ENCODE measurements at places on chromosomes 11 and 22.
A peak's percentile ranks its signal among the peaks of the same experiment; 100 is the strongest.

DNA sequence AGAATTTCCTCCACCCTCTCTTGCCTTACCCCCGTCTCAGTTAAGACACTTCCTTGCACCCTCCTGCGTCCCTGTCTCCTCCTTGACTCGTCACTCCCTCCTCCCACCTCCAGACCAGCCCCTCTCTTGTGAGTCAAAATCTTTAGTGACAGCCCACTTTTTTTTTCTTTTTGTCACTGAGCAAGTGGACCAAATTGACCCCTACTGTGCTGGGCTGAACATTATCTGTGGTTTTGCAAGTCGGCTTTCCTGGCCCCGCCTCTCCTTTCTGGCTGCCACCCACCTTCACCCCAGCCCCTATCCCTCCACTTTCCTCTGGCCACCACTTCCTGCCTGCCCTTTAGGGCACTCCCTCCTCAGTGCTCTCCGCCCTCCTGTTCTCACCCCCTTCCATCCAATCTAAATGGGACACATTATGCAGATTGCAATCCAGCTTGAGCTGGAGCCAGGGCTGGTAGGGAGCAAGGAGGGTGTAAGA, at the start of gene APLNR:
Gene APLNR, minus strand, starts transcription at position 47 of the 478 bp plus-strand sequence. CDS start 246 bp downstream, outside the sequence.
- DNase-seq: no peak

- DNase-seq: no peak
Observed at GRCh38 chr11:18321578-18321968, 367 bp downstream of the HPS5 start.

GRCh38 chr11:2737866-2738265, 38.1 kb upstream of the KCNQ1OT1 start:
- DNase-seq: no peak

DNA sequence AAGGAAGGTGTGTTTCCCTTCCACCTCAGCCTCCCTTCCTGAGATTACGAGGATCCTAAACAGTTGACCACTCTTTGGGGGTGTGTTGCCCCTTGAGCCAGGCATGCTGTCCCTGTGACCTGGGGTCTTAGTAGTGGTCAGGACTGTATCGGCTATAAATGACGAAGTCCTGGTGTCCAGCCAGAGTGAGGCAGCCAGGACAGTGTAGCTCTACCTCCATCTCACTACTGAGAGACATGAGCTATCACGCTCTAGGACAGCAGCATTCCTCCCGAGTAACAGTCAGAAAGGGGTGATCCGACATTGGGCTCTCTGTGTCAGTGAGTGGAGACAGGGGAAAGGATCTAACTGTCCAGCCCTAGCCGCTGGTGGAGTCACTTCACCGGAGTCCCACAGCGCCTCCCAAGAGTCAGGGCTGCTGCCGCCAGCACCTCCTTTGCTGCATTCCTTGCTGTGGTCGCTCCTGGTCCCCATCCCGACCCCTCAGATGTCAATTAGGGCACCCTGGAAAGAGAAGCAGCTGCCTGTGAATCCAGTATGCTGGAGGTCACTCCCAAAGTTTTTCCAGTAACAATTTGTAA, 3.3 kb upstream of the B3GNT6 start:
- no peak for DNase-seq

DNA sequence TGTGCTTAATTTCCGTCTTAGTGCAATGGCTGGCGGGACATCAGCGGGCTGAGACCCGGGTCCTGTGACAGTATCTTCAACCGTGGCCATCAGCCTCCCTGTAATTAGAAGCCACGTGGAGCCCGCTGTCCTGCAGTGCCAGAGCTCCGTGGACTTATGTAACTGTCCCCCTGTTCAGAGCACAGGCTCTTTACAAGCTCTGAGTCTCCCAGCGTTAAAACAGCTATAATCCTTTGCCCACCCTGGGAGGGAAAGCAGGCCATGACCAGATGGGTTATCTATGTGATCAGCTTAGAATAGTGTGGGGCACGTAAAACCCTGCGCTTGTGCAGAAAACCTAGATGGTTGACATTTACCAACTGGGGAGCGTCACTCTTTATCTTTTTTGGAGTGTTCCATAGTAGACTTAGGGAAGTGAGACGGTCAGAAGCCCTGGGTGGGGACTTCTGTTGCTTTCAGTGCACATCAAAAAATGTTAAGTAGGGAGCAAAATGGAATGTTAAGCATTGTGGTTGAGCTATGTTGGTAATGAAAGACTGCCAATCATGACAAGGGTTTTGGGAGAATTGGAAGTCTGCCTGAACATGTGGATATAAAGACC, 103.5 kb upstream of the CADM1 start:
- no peak for DNase-seq

DNA sequence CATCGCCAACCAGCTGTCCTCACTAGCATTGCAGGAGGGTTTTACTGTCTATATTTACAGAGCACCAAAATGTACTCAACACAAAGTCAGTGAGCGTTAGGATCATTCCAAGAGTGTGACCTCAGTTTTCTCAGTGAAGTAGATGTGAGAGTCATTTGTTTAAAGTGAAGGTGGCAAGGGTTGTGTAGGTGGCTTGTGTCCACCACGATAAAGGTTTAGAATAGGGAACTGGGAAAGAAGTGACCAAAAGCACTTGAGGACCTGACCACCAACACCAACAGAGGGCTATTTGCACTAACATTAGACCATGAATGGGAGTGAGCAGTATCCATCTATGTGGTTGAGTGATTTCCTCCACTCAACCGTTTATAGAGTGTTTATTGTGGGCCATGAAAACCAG, 152.5 kb upstream of the POU2AF2 start:
- DNase-seq: no peak

GRCh38 chr22:31651664-31652063, 10.4 kb downstream of the PISD start:
- no peak for DNase-seq

DNA sequence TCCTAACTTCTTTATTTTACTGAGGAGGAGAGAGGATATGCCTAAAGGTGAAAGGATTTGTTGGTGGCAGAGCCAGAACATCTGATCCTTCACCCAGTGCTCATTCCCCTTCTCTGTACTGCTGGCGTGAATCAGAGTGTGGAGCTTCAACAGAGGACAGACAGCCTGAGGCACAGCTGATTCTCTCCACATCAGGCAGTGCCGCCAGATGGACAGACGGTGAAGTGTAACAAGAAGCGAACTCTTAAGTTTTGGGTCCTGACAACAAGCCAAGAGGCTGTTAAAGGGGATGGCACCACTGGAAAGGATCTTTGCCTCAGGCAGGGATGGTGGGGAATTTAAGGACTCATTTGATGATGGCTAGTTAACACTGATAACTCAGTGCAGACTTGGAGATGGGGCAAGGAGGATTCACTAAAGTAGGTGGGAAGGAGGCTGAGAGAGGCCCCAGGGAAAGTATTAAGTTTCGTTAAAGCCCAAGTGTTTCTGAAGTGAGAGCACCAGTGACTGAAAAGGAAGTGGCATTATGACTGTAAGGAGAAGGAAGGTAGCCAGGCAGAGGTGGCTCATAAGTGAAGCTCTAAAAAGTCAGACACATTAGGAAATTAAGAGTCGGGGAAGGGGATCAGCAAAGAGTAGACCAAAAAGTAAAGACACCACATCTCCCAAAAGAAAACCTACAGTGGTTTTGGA, 81.3 kb downstream of the CLPB start:
- peak; percentile 8 for DNase-seq

DNA sequence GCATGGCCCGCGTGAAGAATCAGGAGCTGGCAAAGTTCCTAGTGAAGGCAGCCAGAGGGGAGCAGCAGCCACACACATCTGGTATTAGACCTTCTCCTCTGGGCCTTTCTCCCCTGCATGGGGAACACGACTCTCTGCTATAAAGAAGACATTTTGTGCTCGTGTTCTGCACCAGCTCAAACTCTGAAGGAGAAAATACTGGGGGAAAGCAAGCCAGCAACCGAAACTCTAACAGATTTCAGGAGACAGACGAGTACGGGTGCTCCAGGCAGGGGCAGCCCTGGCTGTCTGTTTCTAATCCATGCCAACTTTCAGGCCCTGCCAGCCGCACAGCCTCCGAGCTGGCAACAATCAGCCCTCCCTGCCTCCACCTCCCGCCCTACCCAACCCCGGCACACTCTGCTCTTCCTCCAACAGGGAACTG, 296.3 kb downstream of the BRD1 start:
- DNase-seq: no peak

DNA sequence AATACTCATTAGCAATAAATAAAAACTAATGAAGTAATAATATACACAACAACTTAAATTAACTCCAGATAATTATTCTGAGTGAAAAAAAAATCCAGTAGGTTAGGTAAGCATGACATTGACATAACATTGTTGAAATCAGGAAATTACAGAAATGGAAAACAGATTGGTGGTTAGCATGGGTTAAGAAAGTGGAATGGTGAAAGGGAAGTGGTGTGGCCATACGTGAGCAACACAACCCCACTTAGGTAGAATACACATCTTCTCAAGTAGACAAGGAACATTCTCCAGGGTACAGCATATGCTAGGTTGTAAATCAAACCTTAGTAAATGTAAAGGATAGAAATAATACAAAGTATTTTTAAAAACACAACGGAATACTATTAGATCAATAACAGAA, 30.2 kb upstream of the CLTCL1 start:
- DNase-seq: no peak

DNA sequence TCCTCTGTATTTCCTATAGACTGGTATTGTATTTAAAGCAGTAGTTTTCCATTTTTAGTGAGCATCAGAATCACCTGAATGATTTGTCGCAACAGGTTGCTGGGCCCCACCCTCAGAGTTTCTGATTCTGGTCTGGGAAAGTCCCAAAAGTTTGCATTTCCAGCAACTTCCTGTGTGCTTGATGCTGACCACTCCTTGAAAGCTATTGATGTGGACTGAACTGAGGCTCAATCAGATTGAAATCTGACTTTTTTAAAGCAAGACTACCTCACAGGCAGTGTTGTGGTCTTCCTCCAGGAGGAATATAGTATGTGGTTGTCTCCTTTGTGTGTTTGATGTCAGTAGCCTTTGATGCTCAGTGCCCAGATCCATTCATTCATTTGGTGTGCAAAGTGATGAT, 17.2 kb upstream of the MPZL2 start:
- DNase-seq: no peak

- DNase-seq: no peak
Observed at GRCh38 chr11:34523053-34523452, 9.5 kb upstream of the ELF5 start.

- DNase-seq: no peak
Observed at GRCh38 chr22:26804911-26805539, 147.6 kb downstream of the MIAT start.

DNA sequence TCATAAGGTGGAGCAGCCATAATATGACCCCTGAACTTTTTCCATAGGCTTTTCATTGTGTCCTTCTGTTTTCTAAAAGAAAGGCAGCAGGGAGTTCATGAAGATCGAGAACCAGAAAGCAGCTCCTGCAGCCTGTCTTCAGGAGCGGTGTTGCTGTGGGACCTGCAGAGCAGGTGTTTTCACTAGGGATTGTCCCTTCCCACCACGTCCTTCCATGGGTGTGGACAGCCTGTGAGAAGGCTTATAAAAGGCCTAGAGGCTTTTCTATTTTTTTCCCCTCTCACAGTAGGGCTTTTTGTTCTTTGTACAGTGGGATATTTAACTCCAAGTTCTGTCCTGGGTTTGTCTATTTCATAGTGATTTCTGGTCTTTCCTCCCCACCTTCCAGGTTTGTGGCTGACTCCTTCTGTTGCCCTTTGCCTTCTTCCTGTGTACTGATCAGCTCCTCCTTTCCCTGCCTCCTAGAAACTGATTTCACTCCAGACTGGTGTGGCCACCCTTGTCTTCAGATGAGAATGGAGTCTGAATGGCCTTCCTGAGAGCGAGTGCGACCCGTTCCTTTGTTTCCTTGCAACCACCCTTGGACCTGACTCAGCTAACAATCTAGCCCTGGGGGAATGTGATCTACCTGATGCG, 10.1 kb downstream of the MRPL16 start:
- DNase-seq: no peak

DNA sequence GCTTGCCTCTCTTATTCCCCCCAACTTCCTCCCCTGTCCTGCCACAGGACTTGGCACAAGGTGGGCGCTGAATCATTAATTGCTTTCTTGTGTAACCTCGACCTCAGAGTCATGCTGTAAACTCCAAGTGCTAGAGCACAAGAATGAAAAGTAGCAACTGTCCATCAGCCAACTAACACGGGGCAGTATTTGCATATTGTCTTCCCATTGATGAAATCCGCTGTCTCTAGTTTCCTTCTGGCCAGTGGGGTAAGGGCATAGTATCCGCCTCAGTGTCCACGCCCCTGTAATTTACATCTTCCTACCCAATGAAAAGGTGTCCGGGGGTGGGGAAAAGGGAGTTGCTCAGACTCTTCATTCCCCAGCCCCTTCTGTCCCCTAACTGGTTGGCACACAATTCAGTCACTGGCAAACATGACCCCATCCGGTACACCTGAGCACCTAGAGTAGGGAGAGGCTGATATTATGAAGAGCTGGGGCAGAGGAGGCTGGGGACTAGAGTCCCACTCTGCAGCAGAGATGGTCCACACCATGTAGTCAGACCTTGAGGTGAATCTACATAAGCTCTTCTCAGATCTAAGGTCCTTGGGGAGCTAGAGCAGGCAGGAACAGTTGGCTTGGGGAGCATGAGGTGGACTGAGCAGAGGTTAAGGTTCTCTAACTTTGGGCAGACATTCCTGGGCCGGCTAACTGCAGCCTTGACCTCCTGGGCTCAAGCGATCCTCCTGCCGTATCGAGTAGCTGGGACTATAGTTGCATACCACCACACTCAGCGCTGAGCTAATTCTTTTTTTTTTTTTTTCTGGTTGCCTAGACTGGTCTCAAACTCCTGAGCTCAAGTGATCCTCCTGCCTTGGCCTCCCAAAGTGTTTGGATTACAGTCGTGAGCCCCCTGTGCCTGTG, 6.8 kb upstream of the GGA1 start:
- no peak for DNase-seq

DNA sequence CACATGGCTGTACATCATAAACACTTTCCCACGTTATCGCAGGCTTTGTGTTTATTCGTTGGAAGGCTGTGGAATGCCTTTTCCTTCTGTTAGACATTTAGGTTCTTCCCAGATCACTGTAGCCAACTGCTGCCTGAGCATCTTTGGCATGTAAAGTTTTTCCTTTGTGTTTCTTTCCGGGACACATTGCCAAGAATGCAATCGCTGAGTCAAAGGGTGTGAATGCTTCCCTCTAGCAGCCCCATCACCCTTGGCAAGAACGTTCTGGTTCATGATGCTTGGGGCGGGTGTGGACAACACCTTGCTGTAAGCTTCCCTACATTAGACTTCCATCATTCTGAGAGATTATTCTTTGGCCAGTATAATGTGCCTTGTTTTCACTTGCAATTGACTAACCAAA, 136.2 kb downstream of the OSBP2 start:
- no peak for DNase-seq
